Stimulated activated CD8-positive, alpha-beta memory T cell treated with anti-CD3 and anti-CD28 coated beads, Interleukin-4, amount 100 ng/mL, for 48 hours (primary cell): ENCODE measurements at places on chromosomes 2 and 18.
A peak's percentile ranks its signal among the peaks of the same experiment; 100 is the strongest.

GRCh38 chr2:61210332-61210981, 48.5 kb downstream of the C2orf74 start:
- DNase-seq = no peak

GRCh38 chr2:68434981-68435380, 32.1 kb downstream of the FBXO48 start:
- DNase-seq = no peak

GRCh38 chr2:170024721-170025120, 153.2 kb upstream of the MYO3B start:
- DNase-seq = no peak

GRCh38 chr2:107772353-107772752, 54.3 kb upstream of the RGPD4 start:
- DNase-seq = no peak

DNA sequence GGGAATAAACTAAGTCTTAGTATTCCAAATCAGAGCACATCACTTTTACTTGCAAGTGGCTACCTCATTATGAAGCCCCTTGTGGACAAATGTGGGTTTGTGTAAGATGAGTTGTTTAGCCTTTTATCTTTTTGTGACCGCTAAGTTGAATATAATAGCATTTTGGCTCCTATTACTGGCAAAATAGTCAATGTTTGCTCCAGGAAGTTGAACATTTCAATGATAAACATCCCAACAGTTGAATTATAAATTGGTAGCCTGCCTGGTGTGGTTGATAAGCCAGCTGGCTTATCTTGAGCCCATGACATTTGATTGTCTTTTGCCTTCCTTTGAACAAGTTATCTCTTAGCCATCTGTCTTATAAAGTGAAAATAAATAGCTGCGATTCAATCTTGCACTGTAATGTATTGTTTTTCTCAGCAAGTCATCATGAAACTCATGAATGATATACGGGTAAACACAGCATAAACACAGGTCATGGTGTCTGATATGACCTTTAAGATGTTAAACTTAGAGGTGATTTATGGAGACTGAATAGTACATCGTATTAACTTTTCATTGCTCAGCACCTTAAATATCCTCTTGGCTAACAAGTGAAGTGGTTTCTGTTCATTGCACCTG, 338.4 kb downstream of the SOCS6 start:
- DNase-seq = no peak

DNA sequence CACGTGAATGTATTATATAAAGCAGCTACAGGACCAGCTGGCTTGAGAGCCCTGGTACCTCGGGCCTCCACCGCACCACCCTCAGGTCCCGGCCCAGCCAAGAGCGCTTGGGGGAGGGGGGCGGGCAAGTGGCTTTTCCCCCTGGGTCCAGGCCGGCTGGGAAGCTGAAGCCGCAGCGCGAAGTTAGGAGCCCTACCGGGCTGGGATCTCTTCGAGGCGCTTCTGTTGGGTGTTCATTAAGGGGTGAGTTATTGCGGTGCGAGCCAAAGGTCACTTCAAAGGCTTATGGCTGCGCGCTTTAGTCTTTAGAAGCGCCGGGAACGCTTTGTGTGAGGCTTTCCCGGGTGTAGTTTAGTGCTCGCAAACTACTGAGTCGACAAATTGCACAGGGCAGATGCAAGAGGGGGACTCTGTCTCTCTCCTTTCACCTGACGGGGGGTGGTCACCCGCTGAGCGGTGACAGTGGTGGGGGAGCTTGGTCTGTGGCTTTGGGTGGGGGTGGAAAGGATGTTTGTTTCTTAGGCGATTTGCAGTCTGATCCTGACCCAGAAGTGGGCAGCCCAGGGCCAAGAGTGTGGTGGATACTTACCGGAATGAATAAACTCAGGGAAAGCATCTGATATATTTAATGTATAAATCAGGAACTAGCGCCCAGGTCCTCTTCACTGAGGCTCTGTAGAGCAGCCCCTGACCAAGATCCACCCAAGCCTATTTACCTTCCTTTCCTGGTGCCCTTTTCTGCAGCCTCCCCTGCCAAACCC, 6.0 kb downstream of the HOXD3 start:
- DNase-seq = no peak

DNA sequence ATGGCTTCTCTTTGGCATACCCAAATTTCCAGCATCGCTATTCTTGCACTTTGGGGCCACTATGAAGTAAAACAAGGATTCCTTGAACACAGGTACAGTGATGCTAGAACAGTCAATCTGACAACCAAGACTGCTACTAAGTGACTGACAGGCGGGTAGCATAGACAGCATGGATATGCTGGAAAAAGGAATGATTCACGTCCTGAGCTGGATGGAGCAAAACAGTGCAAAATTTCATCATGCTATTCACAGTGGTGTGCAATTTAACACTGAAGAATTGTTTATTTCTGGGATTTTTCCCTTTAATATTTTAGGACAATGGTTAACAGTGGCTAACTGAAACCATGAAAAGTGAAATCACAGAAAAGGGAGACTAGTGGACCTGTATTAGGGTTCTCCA, 1511.2 kb upstream of the ZEB2 start:
- no peak for DNase-seq

DNA sequence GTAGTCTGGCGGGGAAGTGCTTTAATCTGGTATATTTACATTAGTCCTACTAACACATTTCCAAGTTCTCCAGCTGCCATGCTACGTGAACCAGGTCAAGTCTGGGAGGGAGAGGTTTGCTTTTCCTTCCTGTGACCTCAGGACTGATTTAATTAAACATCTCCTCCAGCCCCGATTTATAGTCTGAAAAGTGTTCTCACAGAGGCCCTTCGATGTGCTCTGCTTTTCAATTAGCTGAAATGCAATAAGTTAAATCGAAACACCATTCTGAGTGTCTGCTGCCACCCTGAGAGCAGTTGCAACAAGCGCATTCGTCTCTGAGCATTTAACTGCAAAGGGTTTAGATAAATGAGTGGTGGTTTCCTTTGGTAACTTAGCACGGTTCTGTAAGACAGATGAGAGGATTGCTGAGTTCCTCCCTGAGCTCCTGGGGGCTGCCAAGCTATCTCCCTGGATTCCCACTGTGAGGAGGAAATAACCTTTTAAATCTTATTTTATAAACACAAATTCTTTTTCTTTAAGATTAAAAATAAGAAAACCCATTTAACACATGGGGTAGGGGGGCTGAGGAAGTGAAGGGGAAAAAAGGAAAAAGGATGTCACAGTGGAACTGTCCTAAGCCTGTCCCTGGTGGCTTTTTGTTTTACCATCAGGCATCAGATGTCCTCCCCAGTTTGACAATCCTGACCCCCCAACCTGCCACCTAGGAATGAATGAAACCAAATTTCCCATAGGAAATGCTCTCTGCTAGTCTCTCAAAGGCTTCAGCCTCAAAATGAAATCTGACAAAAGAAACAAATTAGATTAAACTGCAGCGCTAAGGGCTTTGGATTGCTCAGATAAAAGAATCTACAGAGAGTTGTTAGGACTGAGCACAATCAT, 56.5 kb upstream of the CREB1 start:
- peak; percentile 55 for DNase-seq

DNA sequence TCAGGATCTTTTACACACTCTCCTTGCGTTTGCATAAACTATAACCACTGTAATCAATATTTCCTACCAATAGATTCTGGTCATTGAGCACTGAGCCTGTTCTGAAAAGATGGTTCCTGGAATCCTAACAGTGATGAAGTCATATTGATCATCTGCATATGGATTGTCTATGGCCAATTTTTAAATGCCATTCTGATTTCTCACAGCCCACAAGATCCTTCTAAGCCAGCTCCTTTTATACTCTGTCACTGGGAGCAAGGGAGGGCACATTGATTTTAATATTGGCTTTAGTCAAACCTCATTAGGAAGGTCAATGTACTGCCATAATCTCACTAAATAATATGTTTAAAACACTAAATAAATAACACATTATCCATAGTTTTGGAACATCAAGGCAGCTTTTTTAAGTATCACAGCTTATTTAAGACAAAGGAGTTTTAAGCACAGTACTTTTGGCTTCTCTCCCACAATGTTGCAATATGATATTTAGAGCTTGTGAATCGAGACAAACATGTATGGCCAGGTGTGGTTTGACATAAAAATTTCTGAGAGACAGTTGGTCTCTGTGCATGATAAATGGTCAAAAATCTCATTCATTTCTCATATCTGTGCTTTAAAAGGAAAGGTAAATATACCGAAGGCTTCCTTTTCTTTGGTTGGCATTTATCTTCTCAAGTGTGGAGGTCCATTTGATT, 267.3 kb downstream of the MTX2 start:
- DNase-seq = no peak

GRCh38 chr18:46097431-46097800, 680 bp downstream of the ATP5F1A start:
- no peak for DNase-seq

GRCh38 chr2:226078666-226079065, 679.2 kb downstream of the NYAP2 start:
- no peak for DNase-seq
